Stimulated activated CD4-positive, alpha-beta T cell treated with anti-CD3 and anti-CD28 coated beads, Interleukin-4, amount 100 ng/mL, for 1 hour (primary cell): ENCODE measurements at places on chromosomes 3 and 15.

DNA sequence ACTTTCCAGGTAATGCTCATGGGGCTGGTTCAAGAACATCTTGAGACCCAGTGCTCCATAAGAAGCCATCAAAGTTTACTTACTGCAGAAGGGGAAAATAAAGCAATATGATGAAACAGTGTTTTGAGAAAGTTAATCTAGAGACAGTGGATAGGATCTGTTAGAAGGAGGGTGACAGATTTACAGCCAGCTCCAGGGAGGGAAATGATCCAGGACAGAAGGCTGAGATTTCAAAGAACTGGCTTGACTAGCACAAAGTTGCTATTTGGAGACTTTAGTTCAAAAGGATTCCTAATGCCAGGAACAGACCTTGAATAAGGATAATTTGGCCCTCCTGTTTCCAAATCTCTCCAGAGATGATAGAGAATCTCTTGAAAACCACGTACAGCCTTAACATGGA lies 166.5 kb upstream of the NECTIN3 start:
- no peak for DNase-seq

DNA sequence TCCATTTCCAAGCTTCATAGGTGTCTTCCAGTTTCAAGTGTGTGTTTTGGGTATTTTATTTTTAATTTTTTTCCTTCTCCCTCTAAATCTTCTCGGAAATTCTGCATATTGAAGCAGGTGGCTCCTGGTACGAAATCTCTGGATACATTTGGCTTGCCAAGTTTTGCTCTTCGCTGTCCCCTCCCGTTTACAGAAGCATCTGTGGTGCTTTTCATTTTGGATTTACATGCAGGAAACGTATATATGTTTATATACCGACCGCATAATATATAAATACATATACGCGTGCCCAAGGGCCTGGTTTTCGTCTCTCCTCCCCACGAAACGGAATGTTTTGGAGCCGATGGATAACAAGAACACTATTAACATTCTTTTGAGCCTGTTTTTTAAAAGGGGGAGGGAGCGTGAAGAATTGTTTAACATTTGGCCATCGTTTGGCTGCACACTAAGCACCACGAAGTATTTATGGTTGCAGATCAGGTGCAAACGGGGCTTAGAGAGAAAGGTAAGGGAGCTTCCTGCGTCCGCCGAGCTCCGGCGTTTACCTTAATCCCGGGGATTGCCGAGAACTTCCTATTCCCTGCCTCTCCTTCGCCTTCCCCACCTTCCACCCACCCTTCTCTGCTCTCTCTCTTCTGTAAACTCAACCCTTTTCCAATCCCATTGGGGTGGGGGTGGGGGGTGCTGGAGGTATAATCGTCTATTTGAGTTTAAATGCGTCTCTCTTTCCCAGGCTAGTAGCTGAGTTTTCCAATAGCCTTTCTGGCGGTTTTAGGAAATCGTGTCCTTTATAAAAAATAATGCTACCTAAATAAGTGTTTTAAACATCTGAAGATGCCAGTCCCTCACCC lies 1.1 kb upstream of the NLGN1 start:
- no peak for DNase-seq

- DNase-seq = no peak
Measured at GRCh38 chr3:63979093-63979885, 44.0 kb downstream of the PSMD6 start.

DNA sequence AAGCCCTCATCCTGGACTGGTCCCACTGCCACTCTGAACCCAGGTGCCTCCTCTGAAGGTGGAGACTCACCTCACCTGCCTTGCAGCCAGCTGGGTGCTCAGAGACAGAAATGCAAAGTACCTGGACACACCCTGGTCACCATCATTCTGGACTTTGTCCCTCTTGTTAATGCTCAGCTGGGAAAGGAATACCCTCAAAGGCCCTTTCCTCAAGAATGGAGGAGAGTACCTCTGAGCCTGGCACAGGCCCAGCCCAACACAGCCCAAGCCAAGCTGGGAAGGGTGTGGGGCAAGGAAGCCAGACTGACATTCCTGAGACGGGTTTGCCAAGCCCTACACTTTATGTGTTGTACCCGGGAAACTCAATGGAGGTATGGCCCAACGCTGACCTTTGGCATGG lies 983 bp upstream of the ALAS1 start:
- DNase-seq = no peak

GRCh38 chr15:45473068-45473467 lies 49.5 kb downstream of the SLC30A4 start:
- DNase-seq = no peak

DNA sequence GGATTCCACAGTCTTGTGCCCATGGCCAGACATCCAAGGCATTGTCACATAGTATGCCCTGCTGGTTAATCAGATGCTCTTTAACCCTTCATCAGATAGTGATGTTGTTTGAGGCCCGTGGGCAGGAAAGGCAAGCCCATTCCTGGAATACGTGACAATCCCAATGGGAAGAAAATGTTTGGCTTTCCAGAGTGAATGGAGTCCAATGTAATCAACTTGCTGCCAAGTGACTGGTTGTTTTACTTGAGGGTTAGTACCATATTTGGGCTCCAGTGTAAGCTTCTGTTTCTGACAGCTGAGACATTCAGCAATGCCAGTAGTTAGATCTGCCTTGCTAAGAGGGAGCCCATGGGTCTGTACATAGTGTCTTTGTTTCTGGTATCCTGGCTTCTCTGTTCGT lies 31.3 kb downstream of the RPL39L start:
- DNase-seq = no peak

DNA sequence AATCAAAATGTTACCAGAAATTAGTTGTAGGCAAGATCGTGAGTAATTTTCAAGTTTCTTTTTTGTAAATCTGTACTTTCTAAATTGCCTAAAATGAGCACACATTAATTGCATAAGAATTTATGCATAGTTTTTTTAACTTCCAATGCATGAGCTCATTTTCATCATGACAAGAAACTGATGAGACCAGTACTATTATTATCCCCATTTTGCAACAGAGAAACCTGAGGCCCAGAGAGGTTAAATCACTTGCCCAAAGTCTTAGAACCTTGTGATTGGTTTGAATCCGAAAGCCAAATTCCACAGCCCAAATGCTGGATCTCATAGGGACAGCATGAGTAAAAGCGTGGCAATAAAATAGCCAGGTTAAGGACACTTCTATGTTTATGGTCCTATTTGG lies 274.7 kb downstream of the ERC2 start:
- DNase-seq = no peak

DNA sequence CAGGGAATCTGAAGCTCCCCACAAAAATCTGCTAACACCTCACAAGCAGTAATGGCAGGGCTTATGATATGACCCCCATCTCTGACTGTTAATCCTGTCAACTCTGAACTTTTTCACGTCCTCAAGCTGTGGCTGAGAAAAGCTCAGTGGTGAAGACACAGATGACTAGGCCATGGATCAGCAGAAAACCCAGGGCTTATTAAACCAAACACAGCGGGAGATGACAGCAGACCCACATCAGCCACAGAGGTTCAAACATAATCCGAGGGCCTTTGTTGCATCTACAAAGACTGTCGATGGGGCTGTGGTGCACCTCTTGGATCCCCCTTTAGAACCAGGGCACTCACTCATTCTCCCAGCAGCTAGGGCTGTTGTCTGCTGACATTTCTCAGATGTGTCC lies 50.4 kb downstream of the GLB1 start:
- no peak for DNase-seq

DNA sequence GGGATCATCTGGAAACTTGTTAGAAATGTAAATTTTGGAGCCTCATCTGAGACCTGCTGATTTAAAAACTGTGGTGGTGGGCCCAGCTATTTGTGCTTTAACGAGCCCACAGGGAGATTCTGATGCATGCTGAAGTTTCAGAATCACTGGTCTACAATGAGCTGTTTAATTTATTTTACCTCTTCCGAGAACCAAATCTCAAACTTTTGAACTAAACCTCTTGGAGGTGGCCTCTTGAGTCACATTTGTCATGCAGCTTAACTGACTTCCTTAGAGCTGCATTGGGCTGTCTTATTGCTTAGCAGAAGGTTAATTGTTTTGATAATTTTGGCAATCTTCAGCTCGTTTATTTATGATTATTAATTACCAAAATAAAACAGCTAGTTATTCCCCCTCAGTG lies 112.1 kb upstream of the NPHP3 start:
- DNase-seq = no peak

GRCh38 chr15:79373113-79373512 lies 59.0 kb upstream of the MINAR1 start:
- DNase-seq = no peak
